ENCODE measurements at places on chromosomes 5 and 9.

GRCh38 chr9:119836036-119836435 is 466.8 kb upstream of the BRINP1 start:
- no peak for DNase-seq

GRCh38 chr9:28921857-28922500 is 1348.7 kb upstream of the C9orf72 start:
- no peak for DNase-seq

GRCh38 chr5:42840842-42841567 is 29.3 kb upstream of the SELENOP start:
- DNase-seq: no peak

- DNase-seq: no peak
Measured at GRCh38 chr9:72476100-72476499, 45.3 kb upstream of the TMC1 start.

DNA sequence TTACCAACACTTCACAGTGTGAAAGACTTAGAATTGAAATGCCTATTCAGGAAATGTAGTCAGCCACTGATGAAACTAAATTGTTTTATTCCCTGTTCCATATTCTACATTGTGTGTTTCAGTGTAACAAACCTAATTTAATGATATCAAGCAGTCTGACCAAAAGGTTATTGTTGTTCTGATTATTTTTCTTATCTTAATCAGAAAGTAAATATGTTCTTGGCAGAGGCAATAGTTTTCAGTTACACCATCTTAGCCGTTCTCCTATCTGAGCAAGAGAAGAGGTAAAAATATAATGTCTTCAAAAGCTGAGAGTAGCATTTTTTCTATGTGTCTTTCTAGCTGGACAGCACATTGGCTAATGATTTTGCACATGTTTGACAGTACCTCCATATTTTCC is 17.1 kb downstream of the CDC26 start:
- DNase-seq: no peak

DNA sequence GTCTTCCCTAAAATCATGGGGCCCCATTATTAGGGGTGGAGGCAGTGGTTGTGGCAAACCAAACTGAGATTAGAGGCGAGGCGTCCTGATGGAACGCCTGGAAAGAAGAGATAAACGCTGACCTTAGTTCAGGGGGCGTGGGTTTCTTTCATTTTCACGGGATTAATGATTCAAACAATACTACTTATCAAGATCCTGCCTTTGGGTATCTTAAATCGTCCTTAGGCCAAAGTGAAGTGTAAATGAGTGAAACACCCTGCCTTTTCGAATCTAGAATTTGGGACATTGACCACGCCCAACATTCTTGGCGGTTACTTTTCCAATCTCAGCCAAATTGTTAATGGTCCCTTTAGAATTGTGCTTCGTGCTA is 1.0 kb upstream of the UBTD2 start:
- peak; percentile 1 for DNase-seq

DNA sequence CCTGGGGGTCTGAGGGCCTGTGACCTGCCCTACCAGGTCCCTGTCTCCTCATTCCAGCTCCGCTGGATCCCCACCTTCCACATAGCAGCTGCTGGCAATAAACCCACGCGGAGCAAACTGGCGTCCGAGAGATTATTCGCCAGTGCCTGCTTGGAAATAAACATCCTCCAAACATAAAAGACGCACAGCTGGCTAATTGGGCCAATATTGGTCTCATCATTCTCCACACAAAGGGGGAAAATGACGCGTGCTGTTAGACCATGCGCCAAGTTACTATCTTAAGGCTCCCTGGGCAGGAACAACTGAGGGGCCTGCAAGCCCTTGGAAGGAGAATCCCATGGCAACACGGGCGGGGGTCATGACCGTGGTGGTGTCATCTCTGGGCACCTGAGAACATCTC is 73.3 kb upstream of the SARDH start:
- DNase-seq: no peak

GRCh38 chr5:87916320-87916719 is 352.3 kb downstream of the TMEM161B start:
- no peak for DNase-seq

GRCh38 chr5:135244620-135245021 is 154.4 kb downstream of the MACROH2A1 start:
- DNase-seq: no peak

GRCh38 chr5:10653043-10653442 is 89.2 kb downstream of the ANKRD33B start:
- no peak for DNase-seq

DNA sequence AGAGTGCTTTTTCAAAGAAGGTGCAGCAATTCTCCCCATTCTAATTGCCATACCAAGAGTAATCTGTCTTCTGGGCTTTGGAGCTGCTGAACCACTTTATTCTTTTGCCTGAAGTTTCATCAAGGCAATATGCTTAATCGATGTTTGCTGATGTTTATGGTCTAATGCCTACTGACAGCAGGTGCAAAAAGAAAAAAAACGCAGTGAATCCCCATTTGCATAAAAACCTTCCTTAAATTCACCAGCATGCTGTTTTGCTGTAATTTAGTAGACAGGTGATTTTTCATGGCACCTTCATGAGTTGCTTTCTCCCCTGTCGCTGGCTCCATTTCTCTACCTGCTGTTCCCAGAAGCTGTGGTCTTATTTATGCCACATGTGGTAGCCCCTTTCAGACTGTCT is 83.1 kb upstream of the MAST4 start:
- no peak for DNase-seq

DNA sequence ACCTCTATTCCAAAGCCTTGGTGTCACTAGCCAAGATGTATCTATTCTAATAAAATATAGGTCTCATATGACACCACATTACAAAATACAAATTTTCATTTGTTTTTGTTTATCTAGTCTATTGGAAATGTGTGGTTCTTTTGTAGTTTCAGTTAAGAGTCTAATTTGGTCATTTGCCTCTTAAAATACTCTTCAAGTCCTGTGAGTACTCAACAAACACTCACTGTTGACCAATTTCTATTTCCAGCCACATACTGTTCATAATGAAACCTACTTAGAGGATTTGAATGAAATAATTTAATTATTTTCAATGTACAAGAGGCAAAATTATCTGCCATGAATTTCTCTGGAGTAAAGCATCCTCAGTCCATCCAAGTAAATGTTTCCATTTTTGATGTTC is 40.6 kb downstream of the SLC1A3 start:
- DNase-seq: no peak

DNA sequence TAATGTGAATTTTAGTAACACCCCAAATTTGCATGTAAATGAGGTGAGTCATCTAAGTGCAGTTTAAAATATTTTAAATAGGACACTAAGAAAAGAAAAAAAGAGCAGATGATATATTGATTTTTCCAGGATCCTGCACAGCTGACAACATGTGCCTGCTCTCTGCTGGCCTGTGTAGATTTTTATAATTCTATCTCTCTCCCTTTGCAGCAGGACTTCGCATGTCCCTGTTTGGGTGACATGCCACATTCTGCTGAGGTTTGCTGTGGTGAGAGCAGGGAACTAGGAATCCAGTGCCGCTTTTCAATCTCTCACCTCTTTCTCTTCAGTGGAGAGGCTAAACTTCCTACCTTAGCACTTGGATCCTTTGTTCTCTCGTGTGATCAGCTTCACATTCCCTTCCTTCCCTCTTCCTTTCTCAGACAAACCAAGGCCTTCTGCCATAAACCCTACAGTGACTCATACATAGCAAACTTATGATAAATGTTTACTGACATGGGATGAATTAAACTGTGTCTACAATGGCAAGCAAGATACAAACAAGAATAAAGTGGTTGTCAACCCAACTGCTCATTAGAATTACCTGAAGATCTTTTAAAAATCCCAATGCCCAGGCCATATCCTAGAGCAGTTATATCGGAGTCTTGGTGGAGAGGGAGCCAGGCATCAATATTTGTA is 198.8 kb upstream of the EFNA5 start:
- no peak for DNase-seq

DNA sequence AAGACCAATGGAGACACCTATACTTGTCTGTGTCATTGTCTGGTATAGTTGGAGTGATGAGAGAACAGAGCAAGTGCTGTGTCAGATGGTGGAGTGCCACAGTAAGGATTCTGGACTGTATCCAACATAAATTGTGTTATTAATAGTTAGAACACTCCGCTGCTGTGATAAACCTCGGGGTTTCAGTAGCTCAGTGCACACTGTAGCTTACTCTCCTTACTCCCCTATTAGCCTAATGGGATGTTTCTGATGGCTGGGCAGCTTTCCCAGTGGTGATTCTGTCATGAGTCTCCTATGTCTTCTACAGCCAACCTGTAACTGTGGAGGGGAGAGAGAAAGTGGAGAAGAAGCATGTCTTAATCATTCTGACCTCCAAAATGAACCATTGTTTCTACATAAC is 127.6 kb upstream of the PTCH1 start:
- DNase-seq: no peak

DNA sequence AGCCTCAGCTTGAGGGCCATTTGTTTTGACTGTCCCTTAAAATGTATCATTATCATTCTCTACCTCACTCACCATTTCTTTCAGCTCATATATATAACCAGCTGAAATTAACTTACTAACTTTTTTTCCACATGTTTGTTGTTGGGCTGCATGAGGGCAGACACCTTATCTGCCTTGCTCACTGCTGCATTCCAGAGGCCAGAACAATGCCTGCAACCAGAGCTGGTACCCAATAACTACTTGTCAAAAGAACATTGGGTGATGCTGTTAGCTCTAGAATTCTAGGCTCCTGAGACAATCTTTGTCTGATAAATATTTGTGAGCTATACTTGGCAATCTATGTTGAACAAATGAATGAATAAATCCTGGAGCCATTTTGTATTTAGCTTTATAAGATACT is 68.3 kb downstream of the HTR4 start:
- DNase-seq: no peak

DNA sequence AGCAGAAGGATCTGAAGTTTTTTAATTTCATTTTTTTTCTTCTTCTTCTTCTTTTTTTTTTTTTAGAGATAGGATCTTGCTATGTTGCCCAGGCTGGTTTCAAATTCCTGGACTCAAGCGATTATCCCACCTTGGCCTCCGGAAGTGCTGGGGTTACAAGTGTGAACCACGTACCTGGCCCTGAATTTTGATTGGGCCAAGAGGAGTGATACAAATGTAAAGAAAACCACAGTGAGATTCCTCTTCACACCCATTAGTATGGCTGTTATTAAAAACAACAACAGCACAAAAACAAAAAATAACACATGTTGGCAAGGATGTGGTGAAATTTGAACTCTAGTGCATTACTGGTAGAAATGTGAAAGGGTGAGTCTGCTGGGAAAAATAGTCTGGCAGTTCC is 79.1 kb downstream of the KLF4 start:
- DNase-seq: no peak

DNA sequence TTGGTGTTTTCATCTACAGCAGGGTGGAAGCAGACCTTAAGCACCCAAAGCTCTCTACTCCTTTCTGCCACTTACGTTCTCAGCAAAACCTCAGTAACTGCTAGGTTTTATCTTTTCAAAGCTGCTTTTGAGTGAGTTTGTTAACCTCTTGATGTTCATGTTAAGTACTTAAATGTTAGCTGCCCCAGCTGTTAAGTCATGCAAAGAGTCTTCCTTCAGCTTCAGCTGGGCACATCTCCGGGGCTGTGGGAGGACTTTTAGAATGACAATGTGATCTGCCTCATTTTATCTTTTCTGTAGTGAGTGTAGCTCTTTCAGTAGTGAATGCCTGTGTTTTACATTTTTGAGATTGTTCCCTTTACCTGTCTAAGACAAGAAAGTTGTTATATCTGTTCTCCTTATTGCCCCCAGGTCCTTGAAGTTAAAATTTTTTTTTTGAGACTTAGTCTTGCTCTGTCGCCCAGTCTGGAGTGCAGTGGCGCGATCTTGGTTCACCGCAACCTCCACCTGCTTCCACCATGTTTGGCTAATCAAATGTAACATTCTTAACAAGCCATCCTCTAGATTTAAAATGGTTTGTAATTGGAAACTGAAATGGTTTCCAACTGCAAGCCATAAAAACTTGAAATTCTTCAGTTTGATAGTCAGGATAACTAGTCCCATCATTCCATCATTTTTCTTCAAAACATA is 19.6 kb downstream of the KDM4C start:
- DNase-seq: no peak

DNA sequence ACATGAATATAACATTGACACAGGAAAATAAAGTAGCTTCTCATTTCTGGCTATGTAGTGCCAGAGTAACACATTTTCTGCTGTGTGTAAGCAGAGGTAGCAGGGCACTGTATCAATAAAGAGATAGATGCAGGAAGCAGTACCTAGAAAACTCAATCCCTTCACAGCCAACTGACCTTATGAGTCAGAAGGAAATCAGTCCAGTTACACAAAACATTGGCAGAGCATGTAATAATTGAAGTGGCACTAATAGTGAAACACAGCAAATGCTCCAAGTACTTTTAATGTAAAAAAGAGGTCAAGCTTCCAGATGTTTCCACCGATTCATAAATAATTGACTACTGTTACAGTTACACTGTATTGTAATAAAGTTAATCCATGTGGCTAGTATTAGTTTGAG is 706.6 kb downstream of the EFNA5 start:
- no peak for DNase-seq

GRCh38 chr9:36677611-36678010 is 104.9 kb downstream of the MELK start:
- DNase-seq: no peak

GRCh38 chr9:134366223-134367031 is 40.2 kb downstream of the RXRA start:
- no peak for DNase-seq

GRCh38 chr5:438481-438981 is 4.4 kb upstream of the EXOC3 start:
- no peak for DNase-seq

DNA sequence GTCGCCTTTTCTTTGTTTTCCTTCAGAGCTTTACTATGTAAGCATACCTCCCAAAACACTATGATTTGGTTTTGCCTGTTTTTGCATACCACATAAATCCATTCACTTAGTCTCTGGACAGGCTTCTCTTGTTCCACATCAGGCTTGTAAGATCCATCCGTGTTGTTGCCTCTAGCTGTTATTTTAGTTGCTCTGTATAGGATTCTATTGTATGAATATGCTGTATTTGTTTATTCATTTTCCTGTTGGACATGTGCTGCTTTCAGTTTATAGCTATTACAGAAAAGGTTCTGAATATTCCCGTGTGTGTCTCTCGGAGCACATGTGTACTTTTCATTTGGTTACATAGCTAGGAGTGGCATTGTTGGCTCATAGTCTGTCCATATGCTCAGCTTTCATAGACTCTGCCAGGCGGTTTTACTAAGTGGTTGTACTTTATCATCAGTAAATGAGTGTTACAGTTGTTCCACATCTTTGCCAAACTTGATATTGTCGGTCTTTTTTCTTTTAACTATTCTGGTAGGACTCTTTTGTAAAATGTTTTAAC is 41.8 kb downstream of the NUP214 start:
- no peak for DNase-seq

GRCh38 chr5:152884006-152884405 is 478.9 kb upstream of the NMUR2 start:
- no peak for DNase-seq

DNA sequence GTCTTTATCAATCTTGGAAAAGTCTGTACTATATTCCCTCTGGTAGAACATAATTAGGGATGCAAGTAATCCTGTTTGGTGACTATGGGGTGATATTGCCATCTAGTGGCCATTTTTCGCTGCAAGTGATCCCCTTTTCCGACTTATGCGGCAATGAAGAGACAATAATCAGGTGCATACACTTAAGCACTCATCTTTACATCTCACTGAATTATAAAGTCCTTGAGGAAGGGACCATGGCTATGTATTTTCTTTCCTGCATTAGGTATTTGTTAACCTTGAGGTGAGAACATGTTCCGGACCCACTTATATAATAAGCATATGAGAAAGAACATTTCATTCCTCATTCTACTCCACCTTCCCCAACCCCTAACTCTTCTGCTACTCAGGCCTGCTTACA is 19.6 kb upstream of the LIX1 start:
- DNase-seq: peak; percentile 31

GRCh38 chr5:72055636-72056035 is 51.6 kb upstream of the MAP1B start:
- DNase-seq: no peak
